ENCODE measurements at places on chromosomes 1 and 21.

DNA sequence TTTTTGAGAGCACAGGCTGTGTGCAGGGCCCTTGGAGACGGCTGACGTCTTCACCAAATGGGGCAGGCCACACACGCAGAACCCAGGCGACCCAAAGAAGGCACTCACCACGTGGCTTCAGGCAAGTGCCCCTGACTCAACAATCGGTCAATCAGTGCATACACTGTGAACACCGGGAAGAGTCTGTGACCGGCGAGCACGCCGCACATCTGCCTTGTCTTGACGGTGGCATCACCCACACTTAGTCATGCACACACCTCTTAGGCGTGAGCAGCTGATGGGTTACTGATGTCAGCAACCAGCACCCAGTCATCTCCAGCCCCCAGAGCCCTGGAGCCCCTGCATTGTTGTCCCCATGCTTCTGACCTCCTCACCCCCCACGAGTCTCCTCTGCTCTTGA is 4.9 kb upstream of the LRRC3 start:
- DNase-seq, result no peak

DNA sequence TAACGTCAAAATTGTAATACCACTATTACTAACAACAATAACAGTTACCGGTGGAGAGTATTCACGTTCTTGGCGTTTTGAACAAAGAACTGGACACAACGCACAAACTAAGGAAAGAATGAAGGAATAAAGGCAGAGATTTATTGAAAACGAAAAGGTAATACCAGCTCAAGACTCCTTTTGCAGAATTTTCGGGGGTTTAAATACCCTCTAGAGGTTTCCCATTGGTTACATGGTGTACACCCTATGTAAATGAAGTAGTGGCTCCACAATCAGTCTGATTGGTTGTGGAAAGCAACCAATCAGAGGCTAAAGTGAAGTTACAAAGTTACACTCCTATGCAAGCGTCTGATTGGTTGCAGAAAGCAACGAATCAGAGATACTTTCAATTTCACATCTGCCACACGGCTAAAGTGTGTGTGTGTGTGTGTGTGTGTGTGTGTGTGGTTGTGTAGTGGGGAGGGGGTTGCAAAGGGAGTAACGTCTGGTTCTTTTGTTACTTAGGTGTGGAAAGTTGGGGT is 1.1 kb upstream of the GTF2B start:
- no peak for DNase-seq

- no peak for DNase-seq
Measured at GRCh38 chr1:21930080-21930571, 7.0 kb downstream of the HSPG2 start.

GRCh38 chr21:43345746-43346409 is 81.1 kb downstream of the SIK1 start:
- peak; percentile 79 for DNase-seq

GRCh38 chr1:63112155-63112900 is 210.0 kb upstream of the FOXD3 start:
- DNase-seq, result no peak

DNA sequence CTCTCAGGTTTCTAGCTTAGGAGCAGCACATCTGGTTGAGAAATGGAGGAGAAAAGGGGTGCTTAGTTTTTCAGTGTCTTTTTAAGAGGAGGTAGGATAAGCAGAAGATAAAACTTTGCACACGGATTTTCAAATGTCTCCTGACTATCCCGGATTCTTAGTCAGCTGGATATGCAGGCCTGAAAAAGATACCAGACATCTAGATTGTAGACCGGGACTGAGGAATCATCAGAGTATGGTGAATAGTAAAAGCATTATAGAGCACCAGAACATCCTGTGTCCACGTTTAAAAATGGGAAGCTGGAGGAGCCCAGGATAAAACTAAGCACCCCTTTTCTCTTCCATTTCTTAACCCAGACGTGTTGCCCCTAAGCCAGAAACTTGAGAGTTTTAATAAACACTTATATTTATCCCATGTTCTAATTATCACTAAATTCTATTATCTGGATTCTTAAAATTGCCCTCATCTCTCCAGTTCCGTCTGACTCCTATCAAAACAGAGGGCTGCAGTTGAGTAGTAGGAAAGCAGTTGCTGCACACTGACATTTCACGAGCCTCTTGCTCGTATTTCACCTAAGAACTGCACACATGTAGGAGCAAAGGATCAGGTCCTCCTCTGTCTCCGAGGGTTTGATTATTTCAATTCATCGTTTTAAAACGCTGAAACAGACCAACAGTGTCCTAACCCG is 609 bp downstream of the PIGK start:
- no peak for DNase-seq

- DNase-seq, result no peak
Measured at GRCh38 chr1:179825798-179826460, 51.7 kb downstream of the TOR1AIP2 start.

DNA sequence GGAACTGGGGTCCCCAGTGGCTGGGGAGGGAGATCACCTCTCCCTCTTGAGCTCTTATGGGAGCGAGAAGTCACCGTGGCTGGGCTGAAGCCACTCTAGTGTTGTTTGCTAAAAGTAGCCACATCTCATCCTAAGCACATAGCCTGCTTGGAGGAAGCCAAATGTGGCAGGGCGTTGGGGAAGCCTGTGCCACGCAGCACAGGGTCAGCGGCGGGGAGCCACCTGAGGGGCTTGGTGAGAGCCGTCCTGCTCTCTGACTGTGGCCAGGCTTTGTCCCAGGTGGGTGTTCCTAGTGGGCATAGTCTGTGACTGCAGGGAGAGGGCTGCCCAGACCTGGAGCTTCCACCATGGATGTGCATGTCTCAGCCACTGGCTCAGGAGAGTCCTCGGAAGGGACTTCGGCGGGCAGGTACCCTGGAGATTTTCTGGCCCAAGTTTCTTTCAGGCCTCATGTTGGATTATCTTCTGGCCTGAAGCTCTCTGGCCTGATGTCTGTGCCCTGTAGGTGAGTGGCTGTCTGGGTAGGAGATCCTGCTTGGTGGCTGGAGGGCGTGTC is 38.9 kb downstream of the MORN1 start:
- DNase-seq, result peak; percentile 52

- no peak for DNase-seq
Measured at GRCh38 chr1:243855616-243856318, 5.7 kb upstream of the AKT3 start.

DNA sequence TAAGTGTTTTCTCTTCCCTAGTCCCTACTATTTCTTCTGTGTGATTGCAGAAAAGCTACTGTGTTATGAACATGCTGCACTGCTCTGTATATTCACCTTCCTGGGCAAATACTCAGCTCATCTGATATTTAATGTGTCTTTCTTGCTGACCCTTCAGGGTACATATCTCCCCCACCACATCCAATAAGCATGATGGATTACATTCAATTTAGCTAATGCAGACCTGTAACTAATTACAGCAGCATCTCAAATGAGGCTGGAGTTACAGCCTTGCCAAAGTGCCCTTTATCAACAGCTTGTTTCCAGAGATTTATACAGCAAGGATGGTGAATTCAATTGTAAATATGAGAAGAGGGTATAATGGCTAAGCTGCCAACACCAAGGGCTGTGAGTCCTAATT is 144.0 kb downstream of the KCNH1 start:
- no peak for DNase-seq

GRCh38 chr1:2215909-2216766 is 12.0 kb upstream of the SKI start:
- DNase-seq, result no peak

DNA sequence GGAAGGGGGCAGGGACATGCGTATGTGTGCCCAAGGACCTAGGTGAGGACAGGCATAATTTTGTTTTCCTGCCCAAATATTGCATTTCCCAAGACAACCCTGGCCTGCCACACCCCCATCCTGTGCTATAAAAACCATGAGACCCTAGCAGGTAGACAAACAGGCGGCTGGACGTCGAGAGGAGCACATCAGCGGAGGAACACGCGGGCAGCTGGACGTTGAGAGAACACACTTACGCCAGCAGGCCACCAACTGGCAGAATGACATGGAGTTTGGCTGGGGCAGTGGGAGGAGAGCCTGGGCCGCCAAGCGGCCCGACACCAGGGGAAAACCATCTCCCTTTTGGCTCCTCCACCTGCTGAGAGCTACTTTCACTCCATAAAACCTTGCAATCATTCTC is 3.0 kb upstream of the FGGY start:
- no peak for DNase-seq

DNA sequence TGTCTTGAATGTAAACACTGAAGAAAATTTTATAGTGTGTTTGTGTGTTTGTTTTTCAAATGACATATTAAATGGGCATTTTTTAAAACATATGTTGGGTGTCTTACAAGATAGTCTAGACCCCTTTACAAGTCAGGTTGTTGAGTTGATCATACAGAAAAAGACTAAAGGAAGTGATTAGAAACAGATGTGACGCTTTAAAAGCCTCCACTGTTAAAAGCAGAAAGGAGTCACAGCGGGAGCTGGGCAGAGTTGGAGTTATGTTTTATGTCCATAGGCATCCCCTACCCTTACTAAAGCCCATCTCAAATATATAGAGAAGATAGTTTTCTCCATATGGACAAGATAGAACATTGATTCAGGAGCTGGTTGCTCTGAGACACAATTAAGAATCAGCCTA is 393.9 kb downstream of the PLPP3 start:
- no peak for DNase-seq

DNA sequence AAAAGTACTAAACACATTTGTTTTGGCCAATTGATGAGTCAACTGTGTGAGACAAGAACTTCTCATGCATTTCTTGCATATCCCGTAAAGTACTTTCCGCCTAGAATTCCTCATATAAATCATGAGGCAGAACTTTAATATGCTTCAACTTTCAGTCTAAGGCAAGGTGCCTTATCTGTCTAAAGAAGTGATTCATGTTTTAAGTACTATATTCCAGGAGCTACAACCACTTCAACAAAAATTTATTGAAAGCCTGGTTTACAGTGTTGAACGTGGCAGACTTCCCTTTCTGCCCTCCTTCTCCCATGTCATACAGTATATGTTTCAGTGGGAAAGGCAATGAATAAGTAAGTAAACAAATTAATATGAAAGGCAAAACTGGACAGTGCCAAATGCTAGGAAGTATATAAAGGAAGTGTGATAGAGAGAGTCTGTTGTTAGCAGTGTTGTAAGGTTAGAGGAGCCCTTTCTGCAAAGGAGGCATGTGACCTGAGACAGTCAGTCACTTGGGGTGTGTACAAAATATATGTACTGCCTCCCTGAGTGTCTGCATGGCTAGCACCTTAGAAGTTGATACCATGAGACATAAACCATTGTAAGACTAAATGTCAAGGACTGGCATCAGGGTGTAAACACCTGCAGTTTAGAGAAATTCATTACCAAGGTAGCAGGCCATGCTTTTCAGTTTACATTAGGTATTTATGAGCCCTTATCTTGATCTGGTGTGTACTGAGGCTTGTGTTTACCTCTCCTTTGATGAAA is 362.2 kb downstream of the SRGAP2C start:
- no peak for DNase-seq

GRCh38 chr1:201356701-201357100 is 20.8 kb downstream of the TNNT2 start:
- DNase-seq, result peak; percentile 22

DNA sequence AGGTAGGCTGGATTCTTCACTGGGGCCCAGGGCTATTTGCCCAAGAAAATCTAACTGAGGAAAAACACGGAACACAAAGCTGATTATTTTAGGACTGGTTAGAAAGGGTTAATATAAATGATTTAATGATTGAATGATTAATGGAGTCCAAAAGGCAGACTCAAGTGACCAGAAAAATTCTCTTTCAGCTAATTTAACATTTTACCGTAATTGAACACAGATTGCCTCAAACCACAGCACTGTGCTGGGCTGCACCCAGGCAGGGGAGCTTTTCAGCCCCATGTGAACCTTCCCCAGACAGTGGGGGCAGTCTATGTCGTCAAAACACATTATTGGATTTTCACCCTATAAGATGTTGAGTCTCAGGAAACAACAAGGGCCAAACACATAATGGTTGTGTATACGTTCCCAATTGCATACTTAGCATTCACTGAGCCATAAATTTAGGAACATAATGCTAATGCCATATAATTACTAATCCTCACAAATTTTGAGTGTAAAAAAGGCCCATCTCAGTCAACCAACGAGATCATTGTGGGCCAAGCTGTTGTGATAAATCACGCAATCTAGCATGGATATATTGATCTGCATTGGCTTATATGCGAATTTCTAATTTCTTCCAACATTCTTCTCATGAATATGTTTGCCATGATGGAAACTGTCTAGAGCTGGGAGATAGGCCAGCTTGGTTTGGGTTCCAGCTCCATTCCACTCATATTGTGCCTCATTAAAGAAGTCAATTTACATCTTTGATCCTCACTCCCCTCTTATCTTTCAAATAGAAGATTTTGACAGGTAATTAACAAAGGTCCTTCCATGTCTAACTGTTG is 27.7 kb downstream of the DSCAM start:
- no peak for DNase-seq
